BJ (cell line): ENCODE measurements at places on chromosomes 1 and 21.

DNA sequence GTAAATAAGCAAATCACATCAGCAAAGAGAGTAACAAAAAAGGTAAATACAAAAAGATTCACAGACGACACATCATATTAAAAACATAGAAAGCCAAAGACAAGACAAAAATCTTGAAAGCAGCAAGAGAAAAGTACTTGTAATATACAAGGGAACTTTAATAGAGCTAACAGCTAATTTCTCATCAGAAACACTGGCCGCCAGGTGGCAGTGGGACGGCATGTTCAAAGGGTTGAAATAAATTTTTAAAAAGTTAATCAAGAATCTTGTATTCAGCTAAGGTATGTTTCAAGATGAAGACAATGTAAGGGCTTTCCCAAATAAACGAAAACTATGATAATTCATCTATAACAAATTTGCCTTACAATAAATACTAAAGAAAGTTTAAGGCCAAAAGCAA is 358.1 kb downstream of the LRRIQ3 start:
- DNase-seq: no peak

DNA sequence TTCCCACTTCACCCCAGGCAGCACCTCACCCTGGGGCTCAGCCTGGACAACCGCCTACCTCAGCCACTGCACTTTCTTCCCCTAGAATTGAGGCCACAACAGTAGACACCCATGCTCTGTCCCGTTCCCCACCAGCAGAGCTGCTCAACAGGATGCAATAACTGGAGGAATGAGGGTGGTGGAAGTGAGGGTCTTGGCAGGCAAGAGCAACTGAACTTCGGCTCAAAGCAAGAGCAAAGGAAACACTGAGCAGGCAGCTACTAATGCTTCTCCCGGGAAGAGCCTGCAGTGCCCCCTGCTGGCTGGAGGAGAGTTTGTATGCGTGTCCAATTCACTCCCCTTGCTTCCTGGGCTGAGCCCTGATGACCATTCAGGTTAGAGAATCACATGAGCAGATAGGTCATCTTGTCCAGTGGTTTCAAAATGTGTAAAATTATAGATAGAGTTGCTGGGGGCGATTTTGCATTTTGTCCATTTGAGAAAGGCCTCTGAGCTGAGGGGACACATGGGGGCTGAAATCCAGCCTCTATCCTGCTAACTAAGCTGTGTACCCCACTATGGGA is 13.9 kb downstream of the NT5C1A start:
- DNase-seq: no peak

- no peak for DNase-seq
Observed at GRCh38 chr1:115560027-115560426, 81.7 kb upstream of the VANGL1 start.

DNA sequence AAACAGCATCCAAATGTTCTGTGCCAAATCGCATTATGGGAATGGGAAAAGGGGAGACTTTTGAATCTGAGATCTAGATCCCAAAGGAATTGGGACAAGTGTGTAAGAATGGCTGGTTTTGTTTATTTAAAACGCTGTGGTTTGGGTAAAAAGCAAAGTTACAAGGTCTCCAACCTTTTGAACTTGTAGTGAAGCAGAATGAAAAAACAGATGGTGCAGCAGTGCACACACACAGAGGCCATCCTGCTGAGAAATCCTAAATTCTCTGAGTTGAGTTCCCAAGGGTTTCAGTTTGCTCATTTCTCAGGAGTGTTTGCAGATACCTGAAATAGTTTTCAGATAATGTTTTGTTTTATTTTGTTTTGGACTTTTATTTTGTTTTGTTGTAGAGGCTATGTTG is 80.2 kb upstream of the CD1D start:
- DNase-seq: no peak

- peak; percentile 44 for DNase-seq
Observed at GRCh38 chr1:115727706-115728249, 40.7 kb downstream of the CASQ2 start.

GRCh38 chr1:151868486-151868885 is 15.0 kb upstream of the THEM5 start:
- no peak for DNase-seq

GRCh38 chr1:12069623-12070244 is 6.6 kb downstream of the TNFRSF8 start:
- DNase-seq: no peak

DNA sequence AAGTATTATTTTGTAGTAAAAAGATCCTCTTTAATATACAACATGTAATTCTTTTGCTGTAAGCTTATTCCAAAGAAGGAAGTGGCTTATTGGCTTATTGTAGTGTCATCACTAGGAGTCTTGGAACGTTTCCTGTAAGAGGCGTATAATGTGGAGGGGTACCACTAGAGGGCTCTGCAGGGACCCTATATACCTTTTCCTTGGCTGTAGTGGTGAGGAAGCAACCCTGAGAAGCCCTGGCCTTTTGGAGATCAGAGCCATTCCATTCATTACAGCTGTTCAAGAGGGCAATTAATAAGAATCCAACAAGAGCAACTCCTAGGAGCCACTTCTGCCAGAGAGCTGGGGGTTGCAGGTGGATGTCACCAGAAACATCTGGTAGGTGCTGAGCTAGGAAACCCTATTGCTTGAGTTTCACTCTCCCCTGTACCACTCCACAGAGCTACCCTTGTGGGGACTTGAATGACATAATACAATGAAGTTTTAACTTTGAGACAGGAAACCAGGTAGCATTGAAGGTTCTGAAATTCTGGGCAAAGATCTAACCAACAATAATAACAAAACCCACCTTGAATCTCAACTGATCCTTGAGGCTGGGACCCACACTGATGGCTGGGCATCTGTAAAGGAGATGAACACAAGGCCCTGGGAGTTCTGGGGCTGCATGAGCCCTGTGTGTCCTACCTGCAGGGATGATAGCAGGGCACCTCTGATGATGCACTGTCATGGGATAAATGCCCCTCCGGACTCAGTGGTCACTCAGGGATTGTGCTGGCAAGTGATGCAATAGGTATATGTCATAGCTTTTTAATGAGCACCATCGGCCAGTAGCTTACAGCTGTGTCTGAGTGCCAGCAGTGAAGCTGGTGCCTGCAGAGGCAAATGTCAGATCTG is 160.2 kb upstream of the COA6 start:
- DNase-seq: no peak

DNA sequence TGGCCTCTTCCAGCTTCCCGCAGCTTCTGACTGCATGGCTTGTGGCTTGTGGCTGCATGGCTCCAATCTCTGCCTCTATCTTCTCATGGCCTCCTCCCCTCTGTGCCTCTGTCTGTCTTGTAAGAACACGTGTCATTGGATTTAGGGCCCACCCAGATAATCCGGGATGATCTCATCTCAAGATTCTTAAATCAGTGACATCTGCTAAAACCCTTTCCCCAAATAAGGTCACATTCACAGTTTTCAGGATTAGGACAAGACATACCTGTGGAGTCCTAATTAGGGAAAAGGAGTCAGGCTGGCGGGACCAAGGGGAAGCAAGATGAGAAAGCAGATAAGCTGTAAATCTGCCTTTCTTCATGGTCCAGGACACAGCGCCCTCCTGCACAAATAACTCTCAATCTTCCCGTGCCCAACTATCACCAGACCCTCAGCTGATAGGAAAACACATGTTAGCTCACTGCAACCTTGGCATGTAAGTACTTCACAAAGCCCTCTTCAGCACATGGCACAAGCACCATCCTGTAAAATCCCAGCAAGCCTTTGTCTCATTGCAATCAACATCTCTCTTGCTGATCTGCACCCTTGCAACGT is 82.2 kb downstream of the SPSB1 start:
- DNase-seq: no peak

GRCh38 chr1:227071895-227072587 is 131.9 kb downstream of the COQ8A start:
- no peak for DNase-seq

- no peak for DNase-seq
Observed at GRCh38 chr1:222009105-222009730, 267.3 kb upstream of the DUSP10 start.

GRCh38 chr1:183995322-183996039 is 42.0 kb downstream of the COLGALT2 start:
- DNase-seq: no peak

DNA sequence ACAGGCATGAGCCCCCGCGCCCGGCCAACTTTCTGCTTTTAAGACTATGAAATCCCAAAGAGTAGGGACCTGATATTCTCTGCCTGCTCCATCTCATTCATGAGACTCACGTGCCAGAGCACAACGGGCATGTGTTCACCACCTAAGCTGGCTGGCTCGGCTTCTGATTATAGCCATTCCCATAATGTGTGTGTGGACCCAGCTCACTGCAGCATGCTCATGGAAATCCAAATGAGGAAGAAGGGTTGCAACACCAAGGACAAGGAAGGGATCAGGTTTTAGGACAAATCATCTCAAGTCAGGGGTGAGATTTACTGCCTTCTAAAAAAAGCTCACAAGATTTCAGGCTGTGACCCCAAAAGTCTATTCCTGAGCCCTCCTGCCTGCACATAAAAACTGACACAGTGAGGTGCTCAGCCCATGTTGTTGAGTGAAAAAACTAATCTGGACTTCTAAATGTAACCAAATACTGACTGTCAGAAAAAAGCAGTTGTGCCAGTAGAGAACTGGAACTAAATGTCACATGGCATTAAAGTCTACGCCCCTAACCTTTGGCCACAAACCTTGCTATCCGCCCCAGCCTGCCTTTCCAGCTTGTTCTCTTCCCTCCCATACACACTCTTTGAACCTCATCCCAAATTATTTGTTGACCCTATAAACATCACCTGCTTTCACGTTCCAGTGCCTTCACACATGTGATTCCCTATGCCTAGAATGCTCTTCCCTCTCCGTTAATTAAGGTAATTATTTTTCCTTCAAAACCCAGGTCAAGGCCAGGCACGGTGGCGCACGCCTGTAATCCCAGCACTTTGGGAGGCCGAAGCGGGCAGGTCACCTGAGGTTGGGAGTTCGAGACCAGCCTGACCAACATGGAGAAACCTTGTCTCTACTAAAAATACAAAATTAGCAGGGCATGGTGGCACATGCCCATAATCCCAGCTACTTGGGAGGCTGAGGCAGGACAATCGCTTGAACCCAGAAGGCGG is 9.1 kb upstream of the COA7 start:
- no peak for DNase-seq

- DNase-seq: no peak
Observed at GRCh38 chr1:226601456-226601855, 52.9 kb downstream of the STUM start.

- DNase-seq: no peak
Observed at GRCh38 chr1:224329484-224329841, 509 bp downstream of the NVL start.

DNA sequence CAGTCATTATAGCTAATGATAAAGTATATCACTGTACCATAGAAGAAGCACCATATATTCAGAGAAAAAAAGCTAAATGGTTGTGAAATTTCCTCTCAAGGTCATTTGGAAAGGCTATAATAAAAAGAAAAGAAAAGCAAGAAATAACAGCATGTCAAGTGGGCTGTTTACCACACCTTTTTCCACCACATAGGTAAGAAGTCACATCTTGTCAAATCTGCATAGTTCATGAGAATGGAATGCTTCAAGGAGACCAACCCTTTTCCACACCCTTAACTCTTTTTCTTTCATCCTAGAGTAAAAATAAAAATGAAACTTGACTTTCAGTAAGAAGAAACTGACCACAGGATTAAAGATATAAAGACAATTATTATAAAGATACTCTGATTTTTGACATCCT is 91.2 kb downstream of the ATP6V1G3 start:
- DNase-seq: no peak

DNA sequence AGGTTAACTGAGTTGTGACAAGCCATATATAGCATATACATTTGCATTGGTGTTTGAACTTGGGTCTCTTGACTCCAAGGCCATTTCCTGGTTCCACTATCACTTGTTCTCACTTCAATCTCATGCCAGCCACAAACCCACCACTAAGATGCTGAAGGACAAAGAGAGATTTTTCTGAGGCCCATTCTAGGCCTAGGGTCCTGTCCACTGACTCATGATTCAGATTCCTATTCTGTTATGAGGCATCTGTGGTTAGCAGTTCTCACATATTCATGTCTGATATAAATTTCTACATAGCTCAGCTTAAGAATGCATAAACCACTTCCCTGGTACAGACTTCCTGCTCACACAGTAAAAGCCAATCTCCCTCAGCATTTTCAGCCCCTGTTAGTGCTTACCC is 326.1 kb upstream of the BEND5 start:
- DNase-seq: peak; percentile 37

- no peak for DNase-seq
Observed at GRCh38 chr1:209624558-209625549, 27.4 kb downstream of the LAMB3 start.

DNA sequence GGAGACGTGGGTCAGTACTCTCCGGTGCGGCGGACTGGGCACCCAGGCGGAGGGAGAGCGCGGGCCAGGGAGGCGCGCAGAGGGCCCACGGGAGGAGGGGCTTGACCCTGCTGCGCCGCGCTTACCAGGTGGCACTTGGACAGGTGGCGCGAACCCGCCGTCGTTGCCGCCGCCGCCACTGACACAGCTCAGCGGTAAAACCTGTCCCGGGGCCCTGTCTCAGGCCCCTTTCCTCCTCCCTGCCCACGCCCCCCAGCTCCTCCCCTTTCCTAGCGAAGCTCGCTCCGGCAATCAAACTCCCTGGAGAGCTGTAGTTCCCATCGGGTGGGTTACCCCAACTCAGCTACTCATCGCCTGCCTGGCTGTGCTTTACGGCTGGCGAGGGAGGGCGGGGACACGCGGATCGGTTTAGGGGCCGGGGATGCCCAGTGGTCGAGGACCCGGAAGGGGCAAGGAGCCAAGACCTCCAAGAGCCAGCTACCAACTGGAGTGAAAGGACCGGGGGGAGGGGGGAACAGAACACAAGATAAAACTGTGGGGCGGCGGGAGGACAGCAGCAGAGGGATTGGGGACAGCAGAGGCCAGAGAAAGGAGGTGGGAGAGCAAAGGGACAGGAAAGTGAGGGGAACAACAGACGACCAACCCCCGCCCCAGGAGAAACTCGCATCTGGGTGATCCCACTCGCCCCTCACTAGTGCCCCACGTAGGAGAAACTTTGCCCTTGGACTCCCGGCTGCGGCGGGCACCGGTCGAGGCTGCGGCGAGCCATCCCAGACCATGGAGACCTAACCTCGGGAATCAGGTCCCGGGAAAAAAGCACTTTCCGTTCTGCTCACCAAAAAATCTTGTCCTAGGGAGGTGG is 2.9 kb downstream of the GFI1 start:
- no peak for DNase-seq

DNA sequence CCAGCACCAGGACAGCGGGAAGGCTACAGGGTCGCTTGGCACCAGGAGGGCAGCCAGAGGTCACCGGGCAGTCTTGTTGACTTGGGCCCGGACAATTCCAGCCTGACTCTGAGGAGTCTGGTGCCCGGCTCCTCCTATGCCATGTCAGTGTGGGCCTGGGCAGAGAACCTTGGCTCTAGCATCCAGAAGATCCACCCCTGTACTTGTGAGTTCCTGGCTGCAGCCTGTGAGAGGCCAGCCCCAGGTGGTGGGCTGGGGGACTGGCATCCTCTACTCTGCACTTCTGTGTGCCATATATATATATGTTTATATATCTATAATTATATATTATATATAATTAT is 11.6 kb upstream of the PTPN7 start:
- DNase-seq: no peak

DNA sequence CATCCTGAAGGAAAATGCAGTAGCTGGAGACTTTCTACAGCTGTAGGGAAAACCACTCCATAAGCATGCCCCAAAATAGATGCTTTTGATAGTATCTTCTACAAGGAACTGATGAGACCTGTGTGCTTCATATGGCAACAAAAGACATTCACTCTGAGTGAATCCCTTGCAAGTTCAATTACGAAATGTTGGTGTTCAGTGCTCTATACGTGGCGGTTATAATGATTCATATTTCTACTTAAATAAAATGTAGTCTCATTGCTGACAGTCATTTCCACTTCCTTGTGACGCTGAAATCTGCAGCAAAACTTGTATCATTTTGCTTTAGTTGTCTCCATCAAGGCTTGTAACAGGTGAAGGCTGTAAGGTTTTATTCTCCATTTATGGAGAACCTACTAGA is 20.6 kb downstream of the TOR1AIP2 start:
- no peak for DNase-seq
